Stimulated activated CD8-positive, alpha-beta memory T cell treated with anti-CD3 and anti-CD28 coated beads, Interleukin-12 subunit alpha, Interleukin-12 subunit beta, amount 100 ng/mL, for 4 hours (primary cell): ENCODE measurements at places on chromosomes 3 and 15.
A peak's percentile ranks its signal among the peaks of the same experiment; 100 is the strongest.

- DNase-seq, result no peak
Observed at GRCh38 chr3:83011481-83011880, 1250.0 kb upstream of the GBE1 start.

- no peak for DNase-seq
Observed at GRCh38 chr3:17411157-17411877, 331.1 kb downstream of the TBC1D5 start.

- DNase-seq, result no peak
Observed at GRCh38 chr3:118128886-118129285, 905.8 kb downstream of the IGSF11 start.

GRCh38 chr3:44418549-44418948 is 58.9 kb downstream of the ZNF445 start:
- DNase-seq, result no peak

GRCh38 chr15:26038693-26039092 is 175.6 kb upstream of the ATP10A start:
- DNase-seq, result no peak

DNA sequence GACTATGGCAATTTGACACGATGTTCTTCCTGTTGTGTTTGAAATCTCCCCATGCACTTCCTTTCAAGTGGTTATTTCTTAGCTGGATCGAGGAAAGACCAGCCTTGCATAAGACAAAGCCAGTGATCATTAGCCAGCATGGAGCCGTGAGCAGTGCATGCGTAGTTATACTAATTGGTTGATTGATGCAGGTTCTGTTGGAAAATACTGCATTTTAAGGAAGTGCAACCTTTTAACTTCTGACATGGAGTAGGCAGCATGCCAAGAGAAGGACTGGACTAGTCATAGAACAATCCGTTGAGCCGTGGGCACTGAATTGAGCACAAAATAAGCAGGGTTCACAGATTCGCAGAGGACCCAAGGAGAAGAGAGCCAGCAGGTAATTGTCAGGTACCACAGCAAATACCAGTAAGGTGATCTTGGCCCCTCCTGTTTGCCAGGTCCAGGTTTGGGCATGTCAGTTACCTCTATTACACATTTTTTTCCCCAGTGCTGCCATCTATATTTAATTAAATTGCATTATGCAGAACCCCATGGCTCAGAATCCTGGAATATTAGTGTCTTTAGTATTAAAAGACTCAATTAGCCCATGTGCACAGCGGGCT is 29.0 kb upstream of the BCL6 start:
- DNase-seq, result no peak

DNA sequence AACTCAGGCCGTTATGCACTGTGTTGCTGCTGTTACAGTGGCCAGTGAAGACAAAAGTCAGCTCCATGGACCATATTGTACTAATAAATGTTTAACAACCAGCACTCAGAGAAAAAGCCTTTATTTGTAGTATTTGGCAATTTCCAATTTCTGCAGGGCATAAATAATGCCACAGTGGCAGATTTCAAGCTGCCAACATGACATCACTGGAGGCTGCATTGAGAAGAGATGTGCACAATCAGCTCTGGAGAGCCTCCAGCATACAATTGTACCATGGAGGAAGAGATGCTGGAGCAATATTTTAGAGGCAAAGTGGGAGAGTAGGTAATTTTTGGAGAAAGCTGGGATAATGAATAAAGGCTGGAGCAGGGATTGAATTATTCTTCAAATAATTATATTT is 9.7 kb upstream of the ALCAM start:
- no peak for DNase-seq

DNA sequence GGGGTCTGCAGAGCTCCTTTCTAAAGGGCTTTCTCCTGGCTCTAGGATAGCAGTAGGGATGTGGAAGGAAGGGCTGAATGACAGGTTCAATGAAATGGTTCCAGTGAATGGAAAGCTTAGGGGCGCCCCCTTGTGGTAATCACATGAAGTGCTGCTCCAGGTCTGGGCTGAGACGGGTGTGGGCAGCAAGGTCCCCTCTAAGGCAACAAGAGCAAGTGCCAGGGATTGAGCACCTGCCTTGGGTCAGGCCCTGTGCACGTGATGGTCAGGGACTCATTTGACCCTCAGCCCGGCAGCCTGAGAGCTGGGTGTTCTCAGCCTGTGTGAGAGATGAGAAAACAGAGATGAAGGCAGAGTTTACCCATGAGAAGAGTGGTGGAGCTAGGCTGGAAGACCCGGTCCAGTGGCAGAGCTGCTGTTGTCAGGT is 12.1 kb upstream of the CX3CR1 start:
- peak; percentile 47 for DNase-seq

DNA sequence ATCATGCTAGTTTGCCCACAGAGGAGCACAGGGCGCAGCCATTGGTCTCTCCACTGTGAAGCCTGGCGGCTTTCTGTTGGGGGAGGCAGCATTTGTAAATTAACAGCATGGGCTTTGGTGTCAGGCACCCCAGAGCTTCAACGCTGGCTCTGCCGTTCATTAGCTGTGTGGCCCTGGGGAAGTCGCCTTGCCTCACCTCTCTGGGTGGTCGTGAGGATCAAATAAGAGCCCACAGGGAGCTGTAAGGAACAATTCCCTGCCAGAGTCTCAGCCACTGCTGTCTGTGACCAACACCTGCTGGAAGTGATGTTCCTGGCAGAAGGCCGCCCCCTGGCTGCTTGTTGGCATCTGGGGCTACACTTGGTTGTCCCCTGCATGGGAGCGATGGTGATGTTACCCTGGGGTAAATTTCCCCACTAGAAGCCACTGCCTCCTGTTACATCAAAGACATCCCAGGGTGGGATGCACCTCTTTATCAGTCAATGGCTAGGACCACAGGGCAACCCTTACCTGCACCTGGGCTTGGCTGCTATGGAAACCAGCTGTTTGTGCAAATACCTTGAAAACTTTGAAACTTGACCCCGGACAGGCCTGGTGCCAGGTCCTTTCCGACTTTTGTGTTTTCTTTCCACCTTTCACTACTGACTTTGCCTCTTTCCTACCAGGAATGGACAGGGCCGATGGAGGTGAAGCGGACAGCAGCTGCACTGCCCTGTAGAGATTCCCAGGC is 36.9 kb downstream of the DNASE1L3 start:
- DNase-seq, result no peak

DNA sequence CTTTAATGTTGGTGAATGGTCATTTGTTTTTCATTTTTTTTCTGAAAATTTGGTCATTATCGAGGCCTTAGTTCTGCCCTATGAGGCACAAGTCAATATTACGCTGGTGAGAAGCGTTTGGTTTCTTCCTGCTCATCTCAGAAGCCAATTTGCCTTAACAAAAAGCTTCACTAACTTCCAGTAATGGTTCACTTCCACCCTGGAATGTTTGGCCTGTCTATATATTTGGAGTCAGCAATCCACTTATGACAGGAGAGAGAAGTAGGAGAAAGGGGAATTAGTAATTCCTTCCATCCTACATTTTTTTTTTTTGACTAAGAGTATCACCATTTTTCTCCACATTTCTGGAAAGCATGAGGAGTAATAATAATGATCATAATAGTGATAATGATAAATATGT is 124.4 kb downstream of the DIPK2A start:
- DNase-seq, result no peak

DNA sequence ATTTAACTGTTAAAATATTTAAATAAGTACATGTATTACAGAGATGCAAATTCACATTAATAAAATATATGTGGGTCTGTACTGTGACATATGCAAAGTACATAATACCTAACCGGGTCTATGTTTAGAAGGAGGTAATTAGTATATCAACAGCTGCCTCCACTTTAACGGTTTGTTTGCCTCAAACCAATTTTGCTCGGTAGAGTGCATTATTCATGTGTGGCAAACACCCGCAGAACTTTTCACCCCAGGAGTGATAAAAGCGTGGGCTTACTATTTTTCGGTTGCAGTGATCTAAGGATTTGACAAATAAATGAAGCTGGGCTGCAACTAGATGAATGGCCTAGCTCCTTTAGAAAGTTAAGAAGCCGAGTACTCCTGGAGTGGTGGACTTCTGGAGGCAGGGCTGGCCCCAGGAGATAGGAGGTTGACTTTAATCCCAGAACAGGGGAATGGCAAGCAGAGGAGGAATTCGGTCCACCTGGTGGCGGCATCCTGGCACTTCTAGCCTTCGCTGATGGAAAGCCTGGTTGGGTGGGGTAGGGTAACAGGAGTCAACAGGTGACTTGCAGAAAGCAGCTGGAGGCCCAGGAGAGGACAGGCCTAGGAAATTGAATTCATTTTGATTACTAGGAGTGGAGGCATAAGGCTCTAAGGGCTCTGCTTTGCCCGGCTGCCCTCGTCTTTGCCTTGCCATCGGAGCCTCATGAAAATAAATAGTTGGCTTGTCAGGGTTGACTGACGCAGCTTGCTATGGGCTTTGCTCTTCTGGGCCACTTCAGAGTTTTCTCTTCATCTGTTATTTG is 2.4 kb downstream of the SLCO3A1 start:
- no peak for DNase-seq

DNA sequence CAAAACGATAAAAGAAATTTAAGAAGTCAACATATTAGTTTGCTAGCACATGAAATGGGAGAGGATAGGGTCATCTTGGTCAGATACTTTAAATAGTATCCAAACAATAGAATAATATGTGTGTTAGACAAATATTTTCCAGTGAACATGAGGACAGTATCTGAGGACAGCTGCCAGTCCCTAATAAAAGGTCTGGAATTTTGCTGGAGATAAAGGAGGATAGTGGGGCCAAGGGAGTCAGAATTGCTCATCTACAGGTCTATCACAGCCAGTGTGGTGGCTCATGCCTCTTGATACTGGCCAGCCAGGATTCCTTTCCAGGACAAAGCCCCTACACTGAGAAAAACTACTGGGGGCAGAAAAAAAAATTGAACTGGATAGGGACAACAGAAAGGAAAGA is 74.0 kb downstream of the HERC1 start:
- no peak for DNase-seq

DNA sequence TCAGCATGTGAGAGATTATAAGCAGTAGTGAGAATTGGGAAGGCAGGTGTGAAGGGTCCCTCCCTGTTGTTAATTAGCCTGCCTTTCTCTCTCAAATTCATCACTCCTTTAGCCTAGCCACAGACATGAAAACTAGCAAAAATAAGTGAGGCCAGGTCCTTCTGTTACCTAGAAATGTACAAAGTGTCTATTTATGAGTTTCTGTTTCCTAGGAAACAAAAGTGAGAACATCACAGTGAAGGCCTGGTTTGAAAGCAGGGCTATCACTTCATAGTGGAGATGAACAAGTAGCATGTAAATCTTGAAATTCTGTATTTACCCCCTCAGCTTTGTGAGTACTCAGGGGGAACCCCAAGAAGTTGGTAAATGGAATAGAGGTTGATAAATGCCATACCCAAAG is 78.2 kb upstream of the UMPS start:
- DNase-seq, result no peak

DNA sequence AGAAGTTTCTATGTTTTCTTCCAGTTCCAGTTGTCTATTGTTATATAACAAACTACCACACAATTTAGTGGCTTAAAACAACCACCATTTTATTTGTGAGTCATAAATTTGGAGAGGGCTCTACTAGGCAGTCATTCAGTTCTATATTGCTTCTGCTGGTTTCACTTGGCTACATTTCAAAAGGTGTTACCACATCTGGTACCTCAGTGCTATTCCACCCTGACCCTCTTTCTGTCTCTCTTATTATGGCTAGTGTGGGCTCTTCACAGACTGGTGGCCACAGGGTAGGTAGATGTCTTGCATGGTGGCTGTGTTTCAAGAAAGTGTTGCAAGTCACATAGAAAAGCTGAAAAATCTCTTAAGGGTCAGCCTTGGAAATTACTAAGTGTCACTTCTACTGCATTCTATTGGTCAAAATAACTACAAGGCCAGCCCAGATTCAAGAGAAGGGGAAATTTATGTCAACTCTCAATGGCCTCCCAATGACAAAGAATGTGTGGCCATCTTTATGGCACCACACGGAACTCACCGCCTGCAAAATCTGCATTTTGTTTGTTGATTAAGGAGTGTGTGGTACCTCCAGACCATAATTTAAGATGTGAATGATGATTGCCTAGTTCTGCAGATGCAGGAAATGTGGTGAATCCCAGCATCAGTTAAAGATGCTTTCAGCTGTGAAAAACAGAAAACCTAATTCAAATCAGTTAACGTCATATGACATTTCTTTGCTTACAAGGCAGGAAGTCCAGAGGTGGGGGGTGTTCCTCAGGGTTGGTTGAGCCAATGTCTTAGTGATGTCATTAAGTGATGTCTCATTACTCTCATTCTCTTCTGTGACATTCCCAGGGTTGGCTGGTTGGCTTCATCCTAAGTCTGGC is 105.8 kb upstream of the RASGRP1 start:
- DNase-seq, result peak; percentile 40

DNA sequence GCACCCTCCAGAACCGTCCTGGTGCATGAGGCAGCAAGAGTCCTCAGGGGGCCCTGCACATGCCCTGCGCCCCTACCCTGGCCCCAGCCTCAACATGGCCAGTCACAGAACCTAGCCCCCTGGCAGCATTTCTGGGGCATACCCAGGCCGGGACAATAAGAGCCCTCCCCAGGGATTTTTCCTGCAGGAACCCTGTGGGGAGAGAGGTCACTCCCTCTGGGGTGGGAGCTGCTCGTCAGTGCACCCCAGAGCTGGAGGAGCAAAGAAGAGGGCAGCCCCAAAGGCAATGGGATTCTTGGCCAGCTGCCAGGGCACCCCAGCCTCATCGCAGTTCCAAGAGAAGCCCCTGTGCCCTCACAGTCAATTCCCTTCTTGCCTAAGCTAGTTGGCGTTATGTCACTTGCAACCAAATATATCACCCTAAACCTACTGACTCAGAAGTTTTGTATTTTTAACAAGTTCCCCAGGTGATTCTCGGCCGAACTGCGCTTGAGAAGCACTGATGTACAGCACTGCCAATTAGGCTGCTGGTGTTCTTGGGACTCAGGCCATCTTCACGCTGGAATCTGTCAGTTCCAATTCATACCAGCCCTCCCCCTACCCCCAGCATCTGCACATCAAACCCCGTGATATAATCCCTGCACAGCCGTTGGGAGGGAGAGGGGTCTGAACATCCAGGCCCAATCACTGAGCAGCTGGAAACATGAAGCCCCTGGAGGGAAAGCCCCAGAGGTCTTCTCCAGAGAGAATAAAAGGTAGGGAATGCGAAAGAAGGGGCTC is 87.5 kb upstream of the PRR20G start:
- no peak for DNase-seq

DNA sequence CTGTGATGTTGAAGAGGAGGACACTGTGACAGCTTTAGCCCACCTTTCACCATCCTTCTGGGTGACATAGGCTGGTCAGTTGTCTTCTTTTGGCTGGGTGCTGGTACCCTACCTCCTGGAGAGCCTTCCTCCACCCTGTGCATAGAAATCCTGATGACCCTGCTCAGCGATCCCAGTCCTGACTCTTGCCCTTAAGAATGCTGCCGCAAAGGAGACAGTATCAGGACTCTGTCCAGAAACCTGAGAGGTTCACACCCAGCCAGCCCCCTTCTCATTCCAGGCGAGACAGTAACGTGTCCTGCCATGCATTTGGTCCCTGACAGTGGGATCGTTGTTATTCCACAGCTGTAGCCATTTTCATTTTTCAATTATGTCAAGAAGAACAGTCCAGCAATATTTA is 312.8 kb upstream of the CHRM5 start:
- no peak for DNase-seq

DNA sequence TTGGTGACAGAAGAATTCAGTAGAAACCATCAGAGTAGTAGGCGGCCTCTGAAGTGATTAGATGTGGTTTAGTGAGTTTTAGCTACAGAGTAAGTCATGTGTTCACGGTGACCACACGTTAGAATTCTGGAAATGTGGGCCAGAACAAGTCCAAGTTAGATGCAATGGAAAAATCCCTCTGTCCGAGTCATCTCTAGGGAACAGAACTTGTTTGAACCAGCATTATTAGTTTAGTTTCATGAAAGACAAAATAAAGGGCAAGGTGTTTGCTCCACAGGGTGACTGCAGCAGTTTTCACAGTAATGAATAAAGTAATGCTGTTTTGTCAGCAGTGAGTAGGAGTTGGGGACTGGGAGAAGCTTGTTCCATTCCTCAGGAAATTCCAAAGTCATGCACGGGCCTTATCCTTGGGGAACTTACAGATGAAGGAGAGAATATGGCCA is 100.2 kb downstream of the CGNL1 start:
- DNase-seq, result no peak
